ENCODE measurements at places on chromosomes 6 and 20.

GRCh38 chr6:137589067-137589848 is 95.1 kb upstream of the OLIG3 start:
- DNase-seq, result peak; percentile 56

DNA sequence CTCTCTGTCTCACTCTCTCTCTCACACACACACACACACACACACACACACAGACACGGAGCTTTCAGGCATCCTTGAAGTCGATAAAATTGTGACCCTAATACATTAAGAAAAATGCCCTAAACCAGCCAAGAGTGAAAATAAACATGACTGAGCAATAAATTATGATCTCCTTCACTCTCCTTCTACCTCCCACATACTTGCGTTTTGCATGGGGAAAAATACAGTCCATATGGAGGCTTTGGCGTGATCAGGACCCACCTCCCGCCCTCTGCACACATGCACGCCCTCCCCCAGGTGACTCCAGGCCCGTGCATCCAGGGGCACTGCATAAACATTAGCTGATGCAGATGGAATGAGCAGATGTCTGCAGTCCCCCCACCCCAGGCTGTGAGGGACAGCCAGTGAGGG is 114.2 kb upstream of the JARID2 start:
- DNase-seq, result no peak

- DNase-seq, result no peak
These were observed 114.8 kb downstream of the HS3ST5 start for GRCh38 chr6:114227944-114228468.

DNA sequence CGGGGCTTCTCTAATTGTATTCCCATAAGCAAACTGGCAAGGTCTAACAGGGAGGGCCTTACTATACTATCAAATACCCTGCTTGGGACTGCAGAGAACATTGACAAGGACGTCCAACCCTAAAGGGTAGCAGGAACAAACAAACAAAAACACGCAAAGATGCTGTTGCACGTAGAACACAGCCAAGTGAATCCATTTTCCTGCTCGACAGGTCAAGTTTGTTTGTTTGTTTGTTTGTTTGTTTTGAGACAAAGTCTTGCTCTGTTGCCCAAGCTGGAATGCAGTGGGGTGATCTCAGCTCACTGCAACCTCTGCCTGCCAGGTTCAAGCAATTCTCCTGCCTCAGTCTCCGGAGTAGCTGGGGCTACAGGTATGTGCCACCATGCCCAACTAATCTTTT is 91.3 kb downstream of the ZMYND8 start:
- no peak for DNase-seq

DNA sequence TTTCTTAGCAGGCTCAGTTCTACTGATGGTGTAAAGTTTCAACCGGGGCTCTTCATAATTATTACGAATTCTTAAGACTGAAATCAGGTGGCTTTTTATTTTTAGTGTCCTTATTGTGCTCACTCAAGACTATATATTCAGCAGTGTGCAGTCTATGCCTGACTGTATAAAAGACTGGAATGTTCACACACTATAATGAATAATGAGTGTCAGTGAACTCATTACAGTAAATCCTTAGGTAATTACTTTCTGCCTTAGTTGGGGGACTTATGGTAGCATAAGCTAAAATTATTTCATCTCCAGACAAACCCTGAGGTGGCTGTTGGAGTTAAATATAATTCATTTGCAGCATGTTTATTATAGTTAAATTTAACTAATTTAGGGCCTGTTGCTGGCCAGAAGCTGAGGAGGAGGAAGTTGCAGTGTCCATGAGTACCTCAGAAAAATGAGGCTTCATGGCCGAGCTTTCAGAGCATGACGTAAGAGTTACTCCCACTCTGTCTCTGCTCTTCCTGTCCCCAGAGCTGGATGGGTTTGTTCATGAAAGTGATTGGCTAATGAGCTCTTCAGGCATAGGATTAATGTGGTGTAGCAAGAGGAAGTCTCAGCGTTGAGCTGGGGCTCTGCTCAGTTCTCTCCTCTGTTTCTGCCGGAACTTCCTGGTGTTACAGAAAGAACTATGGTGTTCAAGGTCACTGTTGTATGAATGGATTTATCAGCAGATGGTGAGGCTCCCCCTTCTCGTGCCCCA is 335.7 kb downstream of the NRN1 start:
- DNase-seq, result peak; percentile 7

DNA sequence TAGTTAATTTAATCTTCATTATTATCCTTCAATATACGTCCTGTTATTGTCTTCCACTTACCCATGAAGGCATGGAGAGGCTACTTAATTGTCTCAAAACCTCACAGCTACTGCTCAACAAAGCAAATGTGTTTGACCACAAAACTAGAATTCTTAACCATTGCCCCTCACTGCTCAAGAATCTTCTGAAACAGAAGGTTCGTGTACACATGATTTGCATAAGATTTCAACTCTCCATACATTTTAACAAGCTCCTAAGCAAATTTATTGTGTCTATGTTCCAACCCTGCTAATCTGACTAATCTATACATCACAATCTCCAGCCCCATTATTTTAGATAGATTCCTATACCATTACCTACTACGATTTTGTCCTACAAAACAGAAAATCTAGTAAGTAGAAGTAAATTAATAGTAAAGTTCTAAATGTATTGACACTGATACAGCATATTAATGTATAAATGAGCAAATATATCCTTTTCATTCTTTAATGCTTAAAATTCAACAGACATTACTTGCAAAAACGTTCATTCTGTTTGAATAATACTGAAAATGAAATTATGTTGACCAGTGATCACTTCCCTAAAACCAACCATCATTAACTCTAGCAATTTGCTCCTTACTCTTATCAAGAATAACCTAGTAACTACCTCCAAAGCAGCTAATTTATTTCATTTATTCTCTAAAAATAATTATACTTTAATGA is 89.7 kb upstream of the RNF217 start:
- DNase-seq, result no peak

- DNase-seq, result no peak
These were observed 474.3 kb downstream of the RFPL4B start for GRCh38 chr6:112821476-112821875.

DNA sequence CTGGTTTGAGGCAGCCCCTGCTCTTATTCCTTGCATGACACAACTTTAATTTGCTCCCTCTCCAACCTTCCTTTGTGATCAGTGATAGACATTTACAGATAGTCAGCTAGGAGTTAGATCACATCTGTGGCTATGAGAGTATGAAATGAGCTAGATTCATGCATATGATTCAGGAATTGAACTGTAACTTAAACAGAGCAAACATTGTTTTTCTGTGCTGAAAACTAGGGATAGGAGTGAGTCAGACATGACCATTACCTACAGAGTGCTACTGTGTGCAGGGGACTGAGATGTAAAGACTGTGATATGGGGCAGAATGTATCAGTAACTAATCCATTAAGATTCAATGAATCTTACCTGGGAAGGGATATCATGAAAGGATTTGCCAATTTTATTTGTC is 279.4 kb upstream of the SPTLC3 start:
- DNase-seq, result no peak

DNA sequence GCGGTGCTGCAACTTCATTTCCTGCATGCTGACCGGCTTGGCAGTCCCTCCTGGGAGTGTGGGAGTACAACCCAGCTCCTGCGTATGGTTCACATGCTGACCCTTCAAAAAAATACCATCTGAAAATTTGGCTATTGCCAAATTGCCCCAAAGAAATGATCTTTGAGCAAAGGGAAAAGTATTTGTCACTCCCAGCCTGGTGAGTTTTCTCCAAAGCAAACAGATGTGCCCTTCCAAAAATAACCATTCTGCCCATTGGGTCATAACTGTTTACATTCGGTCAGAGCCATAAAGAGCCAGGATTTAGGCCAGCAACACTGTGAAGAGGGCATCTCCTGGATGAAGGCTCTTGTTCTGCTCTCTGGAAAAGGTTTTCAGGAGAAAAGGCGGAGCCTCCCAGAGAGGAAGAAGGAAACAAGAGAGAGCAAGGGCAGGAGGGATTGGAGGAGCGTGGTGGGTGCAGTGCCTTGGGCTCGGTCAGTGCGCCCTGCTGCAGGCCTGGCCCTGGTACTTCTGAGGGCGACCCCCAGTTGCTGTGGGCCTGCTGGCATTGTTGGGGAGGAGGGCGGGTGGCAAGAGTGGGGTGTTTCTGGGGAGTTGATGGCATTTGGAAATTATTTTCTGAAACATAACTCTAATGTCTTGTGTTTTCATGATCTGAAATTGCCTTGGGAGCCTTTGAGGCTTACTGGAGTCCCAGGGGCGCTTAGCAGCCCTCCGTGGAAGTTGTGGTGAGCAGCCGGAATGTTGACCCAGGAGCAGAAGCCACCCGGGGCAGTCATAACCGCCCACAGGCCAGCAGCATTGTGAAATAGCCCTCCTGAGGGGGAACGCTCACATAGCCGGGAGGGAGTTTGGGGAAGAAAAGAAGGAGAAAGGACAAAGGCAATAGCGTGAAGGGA is 248.4 kb downstream of the MYLK4 start:
- DNase-seq, result no peak

GRCh38 chr20:61931476-61932198 is 134.0 kb downstream of the TAF4 start:
- no peak for DNase-seq

DNA sequence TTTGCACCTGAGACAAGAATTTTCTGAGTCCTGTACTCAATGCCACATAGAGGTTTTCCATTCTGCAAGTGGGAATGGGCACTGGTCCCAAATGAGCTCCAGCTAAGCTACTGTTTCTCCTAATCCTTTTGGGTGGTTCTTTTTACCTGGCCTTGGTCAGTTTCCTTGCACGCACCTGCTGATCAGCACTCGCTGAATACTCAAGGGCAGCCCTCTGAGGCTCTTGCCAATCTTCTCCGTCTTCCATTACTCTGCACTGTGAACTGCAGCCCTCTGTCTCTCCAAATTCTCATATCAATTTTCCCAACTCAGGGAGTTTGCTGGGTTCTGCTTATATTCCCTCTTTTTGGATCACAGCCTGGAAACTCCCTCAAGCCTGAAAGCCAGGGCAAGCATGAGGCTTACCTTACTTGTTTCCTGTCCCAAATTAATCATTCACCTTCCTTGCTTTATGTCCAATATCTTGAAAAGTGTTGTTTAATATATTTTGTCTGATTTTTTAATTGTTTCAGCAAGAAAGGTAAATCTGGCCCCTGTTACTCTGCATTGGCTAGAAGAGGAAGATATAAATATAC is 138.0 kb upstream of the TBX18 start:
- DNase-seq, result no peak

GRCh38 chr20:51458751-51459439 is 83.6 kb downstream of the NFATC2 start:
- DNase-seq, result no peak

- DNase-seq, result no peak
These were observed 103.5 kb upstream of the SIM1 start for GRCh38 chr6:100568255-100568654.

DNA sequence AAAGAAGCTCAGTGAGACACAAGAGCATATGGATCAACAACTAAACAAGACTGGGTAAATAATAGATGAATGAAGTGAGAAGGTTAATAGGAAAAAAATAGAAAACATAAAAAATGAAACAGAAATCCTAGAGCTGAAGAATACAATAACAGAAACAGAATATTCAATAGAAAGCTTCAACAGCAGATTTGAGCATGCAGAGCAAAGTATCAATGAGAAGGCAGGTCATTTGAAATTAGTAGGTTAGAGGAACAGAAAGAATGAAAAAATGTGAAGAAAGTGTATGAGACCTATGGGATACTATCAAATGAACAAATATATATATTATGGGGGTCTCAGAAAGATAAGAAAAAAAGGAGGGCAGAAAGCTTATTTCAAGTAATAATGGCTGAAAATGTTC is 362.9 kb upstream of the POU3F2 start:
- DNase-seq, result no peak

- DNase-seq, result no peak
These were observed 5.7 kb upstream of the OSTM1 start for GRCh38 chr6:108080010-108080780.

- no peak for DNase-seq
These were observed 78.4 kb downstream of the RNF144B start for GRCh38 chr6:18465410-18466154.

DNA sequence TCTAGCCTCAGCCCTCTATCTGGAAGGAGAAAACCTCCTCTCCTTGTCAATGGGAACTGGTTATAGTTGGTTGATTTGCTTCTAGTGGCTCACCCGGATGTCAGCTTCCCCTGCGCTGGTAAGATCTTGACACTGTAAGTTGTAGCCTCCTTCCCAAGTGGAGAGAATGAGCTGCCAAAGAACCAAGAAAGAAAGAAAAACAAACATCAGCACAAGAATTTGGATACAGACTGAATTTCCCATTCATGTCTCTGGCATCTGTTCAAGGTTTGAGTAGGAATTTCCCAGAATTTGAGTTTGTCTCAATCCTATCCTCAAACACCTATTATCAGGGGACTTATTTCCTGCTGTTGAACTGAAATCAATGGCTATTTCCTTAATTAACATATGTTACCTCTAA is 44.1 kb downstream of the ELOVL2 start:
- DNase-seq, result no peak

GRCh38 chr6:7879980-7880717 is 30.4 kb downstream of the TXNDC5 start:
- no peak for DNase-seq

Measured in activated T-cell treated with anti-CD3 and anti-CD28 coated beads, Interleukin-2, amount 50 U/mL, for 72 hours (primary cell).